Posterior cingulate gyrus (tissue), 11 donors: ENCODE measurements at places on chromosomes 5 and 9.

DNA sequence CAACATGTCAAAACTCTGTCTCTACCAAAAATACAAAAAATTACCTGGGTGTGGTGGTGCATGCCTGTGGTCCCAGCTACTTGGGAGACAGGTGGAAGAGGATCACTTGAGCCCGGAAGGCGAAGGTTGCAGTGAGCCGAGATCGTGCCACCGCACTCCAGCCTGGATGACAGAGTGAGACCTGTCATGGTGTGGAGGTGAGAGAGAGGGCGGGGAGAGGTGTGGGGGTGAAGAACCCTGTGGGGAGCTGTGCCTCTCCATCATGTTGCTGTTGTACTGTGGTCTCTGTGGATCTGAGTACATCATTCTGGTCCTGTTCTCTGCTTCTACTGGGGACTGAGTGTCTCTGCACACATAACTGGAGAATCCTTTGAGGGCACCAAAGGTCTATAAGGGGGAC, 11.3 kb upstream of the SLC34A1 start:
- no peak for DNase-seq

DNA sequence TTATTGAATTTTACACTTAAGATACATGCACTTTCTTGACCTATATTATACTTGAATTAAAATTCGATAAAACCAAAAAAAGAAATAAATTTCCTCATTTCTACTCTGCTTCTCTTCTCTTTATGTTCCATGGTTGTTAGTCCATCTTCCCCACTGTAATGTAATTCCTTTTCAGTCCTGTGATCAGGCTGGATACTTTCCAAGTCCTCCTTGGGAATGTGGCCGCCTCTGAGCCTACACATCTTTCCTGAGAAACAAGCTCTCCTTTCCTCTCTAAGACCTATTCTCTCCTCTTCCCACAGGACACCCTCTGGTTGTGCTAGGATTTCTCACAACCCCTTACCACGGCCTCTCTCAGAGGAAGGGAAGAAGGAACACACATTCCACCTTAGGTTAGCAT, 285.1 kb downstream of the DNAH5 start:
- no peak for DNase-seq

DNA sequence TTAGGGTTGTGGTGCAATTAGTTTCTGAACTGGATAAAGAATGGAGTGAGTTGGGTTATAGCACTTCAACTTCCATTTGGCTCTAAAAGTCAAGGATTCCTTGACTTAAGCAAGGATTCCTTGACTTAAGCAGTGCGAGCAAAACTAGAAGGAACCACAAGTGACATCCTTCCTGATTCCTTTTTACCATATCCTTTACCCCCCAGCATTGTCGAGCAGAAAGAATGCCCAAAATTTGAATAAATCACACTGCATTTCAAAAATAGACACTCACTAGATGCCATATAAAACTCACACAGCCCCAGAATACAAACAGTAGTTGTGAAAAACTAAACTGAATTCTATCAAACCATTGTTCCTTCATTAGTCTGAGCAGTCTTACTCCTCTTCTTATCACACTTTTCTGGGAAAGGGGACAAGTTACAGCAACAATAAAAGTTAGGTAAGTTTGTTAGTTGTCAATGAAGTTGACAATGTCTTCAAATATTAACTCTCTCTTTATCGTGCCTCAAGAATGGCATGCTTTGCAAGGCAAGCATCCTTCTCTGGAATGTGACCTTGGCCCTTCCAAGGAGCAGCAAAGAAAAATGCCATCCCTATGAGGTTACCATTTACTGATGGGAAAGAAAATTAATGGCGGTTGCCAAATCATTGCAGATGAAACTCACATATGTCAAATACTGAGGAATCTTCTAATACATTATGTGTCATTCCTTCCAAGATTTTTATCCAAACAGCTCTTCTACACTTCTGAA, 273.3 kb upstream of the ANKRD55 start:
- no peak for DNase-seq

GRCh38 chr9:125784286-125785049, 37.3 kb downstream of the PBX3 start:
- no peak for DNase-seq

DNA sequence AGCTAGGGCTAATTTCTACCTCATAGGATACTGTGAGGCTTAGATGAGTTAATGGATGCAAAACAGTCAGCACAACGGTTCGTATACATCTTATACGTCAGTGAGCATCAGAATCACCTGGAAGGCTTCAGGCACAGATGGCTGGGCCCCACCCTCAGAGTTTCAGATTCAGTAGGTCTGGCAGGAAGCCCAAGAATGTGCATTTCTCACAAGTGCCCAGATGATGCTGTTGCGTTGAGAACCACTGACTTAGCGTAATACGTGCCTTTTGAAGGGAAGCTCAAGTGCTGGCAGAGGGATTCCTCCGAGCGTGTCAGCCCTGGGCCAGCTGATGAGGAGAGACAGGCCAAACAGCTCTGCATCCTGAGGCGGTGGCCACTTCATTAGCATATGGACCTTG, 117.1 kb upstream of the WWC1 start:
- peak; percentile 24 for DNase-seq

DNA sequence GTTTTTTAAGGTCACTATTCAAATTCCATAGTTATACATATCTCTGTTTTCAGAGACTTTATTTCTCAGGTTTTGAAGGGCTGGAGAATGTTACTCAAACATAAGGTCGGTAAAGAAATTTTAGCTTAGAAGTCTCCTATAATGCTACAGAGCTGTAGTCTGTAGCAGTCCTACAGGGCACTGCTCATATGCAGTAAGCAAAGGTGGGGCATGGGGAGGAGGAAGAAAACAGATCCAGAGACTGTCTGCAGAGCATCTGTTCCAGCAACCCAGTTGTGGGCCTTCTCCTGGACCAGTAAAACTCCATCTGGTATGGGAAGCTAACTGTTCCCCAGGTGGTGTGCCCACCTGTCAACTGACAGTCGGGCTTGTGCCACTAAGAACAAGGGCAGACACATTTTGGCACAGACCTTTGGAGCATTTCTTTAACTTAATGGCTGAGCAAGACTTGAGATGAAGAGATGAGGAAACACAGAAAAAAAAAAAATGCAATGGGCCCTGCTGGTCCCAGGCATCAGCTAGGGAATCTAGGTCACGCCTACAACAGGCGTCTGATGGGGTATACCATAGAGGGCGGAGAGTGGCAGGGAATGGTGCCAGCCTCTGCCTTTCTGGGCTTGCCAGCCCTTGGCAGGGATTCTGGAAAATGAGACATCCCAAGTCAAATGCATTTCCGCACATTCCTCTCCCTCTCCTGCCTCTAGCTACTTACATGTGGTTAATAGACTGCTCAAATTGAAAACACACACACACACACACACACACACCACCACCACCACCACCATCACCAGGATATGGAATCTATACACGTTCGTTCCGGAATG, 218.9 kb downstream of the ARL15 start:
- DNase-seq = peak; percentile 63

GRCh38 chr5:135822286-135822685, 12.2 kb upstream of the SLC25A48 start:
- DNase-seq = no peak

GRCh38 chr5:55303238-55303690, 4.2 kb downstream of the DHX29 start:
- no peak for DNase-seq

- peak; percentile 86 for DNase-seq
Observed at GRCh38 chr5:95822043-95822541, 434 bp downstream of the GLRX start.

- DNase-seq = no peak
Observed at GRCh38 chr5:37825334-37825915, 14.4 kb downstream of the GDNF start.

DNA sequence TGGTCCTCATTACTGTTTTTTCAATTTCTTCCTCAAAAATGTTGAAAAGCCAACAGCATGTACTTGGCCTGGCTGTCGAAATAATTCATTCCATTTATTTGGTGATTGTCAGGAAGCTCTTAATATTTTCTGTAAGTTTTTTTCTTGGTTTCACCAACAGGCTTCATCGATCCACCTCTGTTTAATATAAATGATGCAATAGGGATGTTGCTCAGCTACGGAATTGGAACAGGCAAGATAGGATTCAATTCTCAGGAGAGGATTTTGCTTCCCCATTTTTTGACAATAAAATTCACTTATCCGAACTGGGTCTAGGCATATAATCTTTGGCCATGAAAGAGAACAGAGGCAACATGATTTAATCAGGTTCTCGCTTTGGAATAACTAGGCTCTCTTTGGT, 30.8 kb downstream of the C5 start:
- no peak for DNase-seq

- DNase-seq = no peak
Observed at GRCh38 chr5:125142458-125142857, 396.0 kb upstream of the ZNF608 start.

GRCh38 chr5:114324282-114324681, 37.6 kb upstream of the KCNN2 start:
- DNase-seq = no peak

DNA sequence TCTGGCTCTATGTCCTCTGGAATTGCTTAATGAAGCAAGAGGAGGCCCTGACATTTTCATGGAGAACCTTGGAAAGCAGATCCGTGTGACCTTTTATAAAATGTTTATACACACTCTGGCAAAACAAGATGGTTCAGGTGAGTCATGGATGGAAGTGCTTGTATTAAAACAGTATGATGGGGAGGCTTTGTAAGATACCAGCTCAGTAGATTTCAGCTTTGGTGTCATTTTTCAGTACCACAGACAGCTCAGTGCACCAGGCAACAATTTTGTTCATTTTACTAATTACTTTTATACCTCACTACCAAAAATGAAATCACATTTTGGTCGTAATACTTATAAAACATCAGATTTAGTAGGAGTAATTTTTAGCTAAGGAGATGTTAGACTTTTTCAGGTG, 5.2 kb downstream of the KCNN2 start:
- DNase-seq = no peak

DNA sequence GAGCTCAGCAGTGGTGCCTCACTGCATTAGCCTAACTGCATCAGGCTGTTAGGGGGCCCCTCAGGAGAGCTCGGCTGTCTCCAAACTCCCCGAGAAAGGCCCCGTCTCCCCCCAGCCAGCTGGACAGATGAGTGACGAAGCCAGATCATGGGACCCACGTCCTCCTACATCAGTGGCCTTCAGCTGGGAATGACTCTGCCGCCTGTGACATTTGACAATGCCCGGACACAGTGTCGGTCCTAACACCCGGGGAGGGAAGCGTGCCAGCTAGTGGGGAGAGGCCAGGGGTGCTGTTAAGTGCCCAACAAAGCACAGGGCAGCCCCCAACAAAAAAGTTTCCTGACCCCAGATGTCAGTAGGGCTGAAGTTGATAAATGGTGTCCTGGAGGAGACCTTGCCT, 375.2 kb upstream of the IRX2 start:
- no peak for DNase-seq

DNA sequence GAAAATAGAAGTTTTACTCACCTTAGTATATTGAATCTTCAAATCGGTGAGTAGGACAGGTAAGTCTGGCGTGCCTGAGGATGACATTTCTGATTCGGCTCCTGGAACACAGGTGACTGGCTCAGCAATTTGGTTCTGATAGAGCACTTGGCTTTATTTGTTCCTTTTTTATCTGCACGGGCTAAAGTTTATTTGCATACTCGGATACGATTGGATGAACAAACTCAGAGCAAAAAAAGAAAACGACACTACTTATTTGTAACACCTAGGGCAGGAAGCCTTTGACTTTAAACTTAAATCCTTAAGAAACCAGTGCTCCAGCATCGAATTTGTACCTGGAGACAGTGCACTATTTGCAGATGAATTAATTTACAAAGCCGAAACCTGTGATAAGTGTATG, at the start of gene ALDH1A1:
Gene ALDH1A1, minus strand, starts transcription at position 140 of the 400 bp plus-strand sequence. Its CDS starts 53 bp downstream, at position 87.
- DNase-seq = no peak

DNA sequence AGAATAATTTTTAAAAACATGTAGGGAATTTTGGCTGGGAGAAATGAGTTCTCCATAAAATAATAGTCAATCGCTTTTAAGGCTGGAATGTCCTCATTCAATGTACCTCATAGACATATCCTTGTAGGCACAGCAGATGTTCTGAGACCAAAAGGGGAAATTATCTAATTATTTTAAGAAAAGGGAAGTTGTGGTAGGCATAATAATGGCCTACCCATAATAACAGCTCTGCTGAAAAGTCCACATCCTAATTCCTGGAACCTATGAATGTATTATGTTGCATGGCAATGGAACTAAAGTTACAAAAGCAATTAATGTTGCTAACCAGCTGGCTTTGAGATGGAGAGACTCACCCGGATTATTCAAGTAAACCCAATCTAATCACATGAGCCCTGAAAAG, 216.1 kb downstream of the TRIM36 start:
- DNase-seq = no peak

DNA sequence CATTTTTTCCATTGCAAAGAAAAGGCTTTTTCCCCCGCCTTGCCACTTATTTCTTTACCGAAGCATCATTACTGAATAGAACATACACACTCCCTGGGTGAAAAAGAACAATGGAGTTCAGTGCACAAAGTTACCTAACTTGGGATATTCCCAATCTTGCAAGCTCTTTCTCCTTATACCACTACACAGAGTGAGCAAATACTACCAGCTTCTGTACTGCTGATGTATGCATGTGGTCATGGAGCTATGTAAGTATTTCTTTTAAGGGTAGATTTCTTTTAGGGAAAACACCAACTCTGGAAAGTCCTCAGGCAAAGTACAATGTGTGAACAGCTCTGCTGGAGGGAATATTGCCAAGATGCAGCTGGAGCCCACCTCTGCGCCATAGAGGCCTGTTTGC, 81.1 kb downstream of the AOPEP start:
- no peak for DNase-seq

- peak; percentile 79 for DNase-seq
Observed at GRCh38 chr9:123112015-123112975, 78.8 kb downstream of the GPR21 start.

DNA sequence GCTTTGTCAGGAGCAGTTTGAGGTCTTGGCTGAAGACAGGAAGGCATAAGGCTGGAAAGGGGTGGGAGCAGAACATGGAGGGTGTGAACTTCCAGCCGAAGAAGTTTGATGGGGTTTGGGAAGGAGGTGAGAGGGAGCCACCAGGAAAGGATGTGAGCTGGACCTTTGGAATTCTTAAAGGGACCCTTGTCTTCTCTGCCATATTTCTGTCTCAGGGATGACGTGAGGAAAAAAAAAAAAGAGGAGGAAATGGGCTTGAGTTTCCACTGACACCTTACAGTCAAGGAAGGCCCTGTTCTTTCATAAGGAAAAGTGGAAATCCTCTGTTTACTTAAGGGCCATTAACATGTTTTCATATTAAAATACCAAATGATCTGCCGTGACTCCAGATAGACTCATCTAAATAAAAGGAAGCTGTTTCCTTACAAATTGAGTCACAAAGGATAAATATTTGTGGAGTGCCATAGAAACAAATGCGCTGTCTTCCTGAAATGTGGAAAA, 132.1 kb downstream of the PALM2AKAP2 start:
- no peak for DNase-seq

DNA sequence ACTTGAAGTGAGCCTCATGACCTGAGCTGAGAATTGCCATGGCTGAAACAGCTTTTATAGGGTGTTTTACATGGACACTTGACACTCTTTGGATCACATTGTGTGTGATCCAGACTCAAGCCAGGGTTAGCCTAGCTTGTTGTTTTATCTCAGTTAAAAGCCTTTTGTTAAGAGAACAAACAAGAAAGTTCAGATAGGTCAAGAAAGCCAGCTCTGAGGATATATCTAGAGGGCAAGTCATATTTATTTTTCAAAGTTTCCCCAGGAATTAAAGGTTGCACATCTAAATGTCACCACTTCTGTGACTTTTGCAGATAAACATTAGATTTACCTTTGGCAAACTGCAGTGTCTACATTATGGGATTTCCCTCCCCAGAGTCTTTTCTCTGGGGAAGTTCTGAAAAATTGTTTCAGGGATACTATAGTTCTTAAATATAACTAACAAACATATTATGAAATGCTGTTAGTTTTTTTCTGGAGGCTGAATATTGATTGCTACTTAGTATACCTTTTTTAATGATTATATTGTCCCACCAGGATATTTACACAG, 134.5 kb downstream of the C9orf152 start:
- no peak for DNase-seq
